ENCODE measurements at places on chromosomes 11 and 22.

- DNase-seq, result peak; percentile 66
Measured at GRCh38 chr22:44620129-44620840, 81.7 kb upstream of the PRR5 start.

GRCh38 chr11:79007771-79008402 is 432.9 kb downstream of the TENM4 start:
- no peak for DNase-seq

DNA sequence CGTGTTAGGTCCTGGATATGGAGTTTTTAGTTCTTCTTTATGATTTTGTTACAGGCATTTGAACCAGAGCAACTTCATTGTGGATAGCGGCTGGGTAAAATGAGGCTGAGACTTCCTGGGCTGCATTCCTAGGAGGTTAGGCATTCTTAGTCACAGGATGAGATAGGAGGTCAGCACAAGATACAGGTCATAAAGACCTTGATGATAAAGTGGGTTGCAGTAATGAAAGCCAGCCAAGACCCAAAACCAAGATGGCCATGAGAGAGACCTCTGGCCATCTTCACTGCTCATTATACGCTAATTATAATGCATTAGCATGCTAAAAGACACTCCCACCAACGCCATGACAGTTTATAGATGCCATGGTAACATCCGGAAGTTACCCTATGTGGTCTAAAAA is 23.4 kb upstream of the CLMP start:
- DNase-seq, result peak; percentile 50

DNA sequence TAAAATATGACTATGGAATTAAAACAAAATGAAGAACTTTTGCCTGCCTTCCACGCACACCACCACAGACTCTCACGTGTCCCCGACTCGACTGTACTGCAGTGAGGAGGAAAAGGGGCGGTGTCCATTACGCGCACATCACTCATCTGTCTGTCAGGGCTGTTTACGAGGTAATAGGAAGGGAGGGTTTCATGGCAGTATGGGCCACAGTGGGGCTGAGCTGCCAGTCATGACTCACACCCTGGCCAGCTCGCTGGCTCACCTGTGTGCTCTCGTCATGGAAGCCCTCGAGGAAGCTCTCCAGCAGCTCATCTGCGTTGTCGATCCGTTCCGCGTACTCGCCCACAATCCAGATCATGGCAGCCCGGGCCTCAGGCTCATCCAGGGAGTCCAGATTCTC is 33.5 kb upstream of the RASL10A start:
- no peak for DNase-seq

Data from iris pigment epithelial cell (primary cell).